Right forelimb (tissue), 1 donor: ENCODE measurements at places on chromosomes 6 and 20.

GRCh38 chr6:84093441-84094435, 60.2 kb downstream of the MRAP2 start:
- no peak for DNase-seq

- no peak for DNase-seq
These were observed 14.8 kb downstream of the BANF2 start for GRCh38 chr20:17714597-17714996.

DNA sequence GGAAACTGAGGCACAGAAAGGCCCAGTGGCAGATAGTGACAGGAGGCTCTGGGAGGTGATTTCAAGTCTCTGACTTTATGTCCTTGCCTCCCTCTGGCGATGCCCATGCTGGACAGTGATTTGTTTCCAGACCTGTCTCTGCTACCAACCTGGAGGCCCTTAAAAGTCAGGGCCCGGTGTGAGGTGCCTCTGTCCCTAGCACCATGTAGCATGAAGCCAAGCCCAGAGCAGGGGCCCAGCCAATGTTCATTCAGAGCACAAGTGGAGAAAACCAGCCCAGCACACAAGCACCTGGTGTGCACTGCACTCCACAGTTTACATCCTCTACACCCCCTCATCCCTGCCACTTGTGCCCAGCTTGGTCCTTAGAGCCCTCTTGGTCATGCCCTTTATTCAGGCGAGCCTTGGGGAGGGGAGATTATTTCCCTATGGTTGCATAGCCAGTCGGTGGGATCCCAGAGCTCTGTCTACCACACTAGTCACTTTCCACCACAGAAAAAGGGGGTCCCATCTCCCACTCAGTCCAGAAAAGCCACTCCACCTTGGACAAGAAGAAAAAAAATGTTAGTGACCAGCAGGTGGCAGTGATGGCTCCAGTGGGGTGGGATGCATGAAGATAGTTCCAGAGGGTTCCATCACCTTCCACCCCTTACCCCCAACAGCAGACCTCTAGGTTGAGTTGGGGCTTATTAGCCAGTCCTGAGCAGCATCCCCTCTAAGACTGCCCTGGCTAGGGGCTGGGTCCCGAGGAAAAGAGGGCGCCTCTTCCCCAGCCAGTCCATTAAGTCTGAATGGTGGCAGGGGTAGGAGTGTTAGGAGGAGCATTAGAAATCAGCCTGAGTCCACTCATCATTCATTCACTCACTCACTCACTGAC, 30.9 kb downstream of the KIAA1755 start:
- DNase-seq = no peak

- DNase-seq = no peak
These were observed 7.6 kb downstream of the SRSF12 start for GRCh38 chr6:89110284-89110683.

DNA sequence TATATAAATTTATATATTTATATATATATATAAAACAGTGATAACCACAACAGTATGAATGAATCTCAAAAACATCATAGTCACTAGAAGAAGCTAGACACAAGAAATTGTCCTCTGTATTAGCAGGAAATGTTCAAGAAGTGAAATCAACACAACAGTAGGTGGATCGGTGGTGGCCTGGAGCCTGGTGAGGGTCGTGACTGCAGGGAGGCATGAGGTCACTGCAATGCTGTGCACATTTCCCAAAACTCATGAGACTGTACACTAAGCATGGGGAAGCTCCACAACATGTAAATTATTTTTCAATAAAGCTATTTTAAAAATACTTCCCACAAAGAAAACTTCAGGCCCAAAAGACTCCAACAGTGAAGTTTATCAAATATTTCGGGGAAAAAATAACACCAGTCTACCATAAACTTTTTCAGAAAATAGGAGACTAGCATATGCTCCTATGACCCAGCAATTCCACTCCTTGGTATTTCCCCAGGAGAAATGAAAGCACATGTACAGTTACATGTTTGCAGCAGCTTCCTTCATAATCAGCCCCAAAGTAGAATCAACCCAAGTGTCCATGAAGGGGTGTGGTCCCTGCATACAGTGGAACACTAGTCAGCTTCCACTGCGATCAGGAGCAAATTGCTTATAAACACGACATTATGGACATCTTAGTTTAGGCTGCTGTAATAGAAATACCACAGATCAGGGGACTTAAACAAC, 144.2 kb downstream of the TBXT start:
- no peak for DNase-seq

GRCh38 chr6:100466410-100467128, 1.8 kb upstream of the SIM1 start:
- DNase-seq = no peak

- no peak for DNase-seq
These were observed 80.0 kb upstream of the ARG1 start for GRCh38 chr6:131492932-131493573.

GRCh38 chr6:16704401-16705045, 56.7 kb downstream of the ATXN1 start:
- no peak for DNase-seq

DNA sequence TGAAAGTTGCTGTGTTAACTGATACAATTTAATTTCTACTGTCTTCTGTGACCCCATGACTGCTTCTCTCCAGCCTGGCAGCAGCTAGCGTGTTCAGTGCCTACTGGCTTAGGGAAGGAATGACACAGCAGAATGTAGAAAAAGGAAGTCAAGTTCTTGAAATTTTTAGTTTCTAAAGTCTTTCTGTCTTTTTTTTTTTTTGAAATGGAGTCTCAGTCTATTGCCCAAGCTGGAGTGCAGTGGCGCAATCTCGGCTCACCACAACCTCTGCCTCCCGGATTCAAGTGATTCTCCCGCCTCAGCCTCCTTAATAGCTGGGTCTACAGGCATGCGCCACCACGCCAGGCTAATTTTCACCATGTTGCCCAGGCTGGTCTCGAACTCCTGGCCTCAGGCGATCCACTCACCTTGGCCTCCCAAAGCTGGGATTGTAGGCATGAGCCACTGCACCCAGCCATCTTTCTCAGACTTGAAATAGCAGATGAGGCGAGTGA, 39.3 kb downstream of the PCNA start:
- DNase-seq = no peak

- no peak for DNase-seq
These were observed 75.8 kb downstream of the PSMG4 start for GRCh38 chr6:3334555-3334954.

DNA sequence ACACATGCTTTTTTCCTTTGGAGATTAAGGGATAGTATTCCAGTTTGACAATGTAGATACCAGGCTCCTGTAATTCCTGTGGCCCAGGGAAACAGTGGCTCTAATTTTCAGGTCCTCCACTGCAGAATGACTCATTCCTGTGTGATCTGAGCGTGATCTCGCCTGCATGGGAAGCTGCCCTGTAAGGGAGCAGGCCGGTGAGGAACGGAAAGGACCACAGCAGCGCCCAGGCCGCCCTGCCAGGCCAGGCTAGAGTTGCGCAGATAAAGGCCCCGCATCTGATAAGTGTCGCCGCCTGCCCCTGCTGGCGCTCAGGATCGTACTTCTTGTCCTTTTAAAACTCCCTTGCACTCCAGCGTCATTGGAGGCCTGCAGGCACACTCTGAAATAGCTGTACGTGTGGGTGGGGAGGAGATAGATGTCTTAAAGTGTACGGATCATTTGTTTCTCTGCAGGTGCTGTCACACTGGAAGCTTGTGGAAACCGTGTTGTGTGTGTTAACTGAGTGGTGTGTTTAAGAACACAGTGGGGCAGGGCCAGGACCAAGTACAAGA, 60.7 kb downstream of the SYNJ2 start:
- no peak for DNase-seq

DNA sequence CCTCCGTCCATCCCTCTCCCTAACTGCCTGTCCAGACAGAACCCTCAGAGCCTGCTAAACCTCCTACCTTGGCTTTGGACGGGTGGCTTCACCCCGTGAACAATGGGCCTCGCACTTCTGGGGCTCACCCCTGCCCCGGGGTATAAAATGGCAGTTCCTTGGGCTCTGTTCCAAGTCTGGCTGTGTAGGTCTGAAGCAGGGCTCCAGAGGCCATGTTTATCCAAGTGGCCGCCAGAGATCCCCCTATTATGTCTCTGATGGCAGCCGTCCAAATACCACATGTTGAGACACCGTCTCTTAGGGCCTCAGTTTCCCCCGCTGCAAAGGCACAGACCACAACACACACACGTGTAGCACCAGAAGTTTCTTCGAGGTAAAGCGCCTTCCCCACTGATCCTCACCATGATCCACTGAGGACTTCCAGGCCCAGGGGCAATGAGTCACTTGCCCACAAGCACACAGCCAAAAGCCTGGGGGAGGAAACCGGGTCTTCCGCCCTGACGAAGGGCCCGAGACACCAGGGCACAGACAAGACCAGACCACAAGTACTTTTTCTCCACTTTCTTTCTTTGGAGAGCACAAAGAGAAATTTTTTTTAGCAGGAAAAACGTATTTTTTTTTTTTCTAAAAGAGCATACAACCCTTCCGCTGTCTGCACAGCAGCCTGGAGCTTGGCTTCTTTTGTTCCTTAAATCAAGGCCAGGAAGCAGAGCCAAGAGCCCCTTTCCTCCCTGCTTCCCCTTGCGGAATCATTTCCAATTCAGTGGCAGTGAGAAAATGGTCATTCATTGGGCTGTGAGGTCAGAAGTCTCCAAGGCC, 11.8 kb downstream of the CPNE5 start:
- DNase-seq = no peak

DNA sequence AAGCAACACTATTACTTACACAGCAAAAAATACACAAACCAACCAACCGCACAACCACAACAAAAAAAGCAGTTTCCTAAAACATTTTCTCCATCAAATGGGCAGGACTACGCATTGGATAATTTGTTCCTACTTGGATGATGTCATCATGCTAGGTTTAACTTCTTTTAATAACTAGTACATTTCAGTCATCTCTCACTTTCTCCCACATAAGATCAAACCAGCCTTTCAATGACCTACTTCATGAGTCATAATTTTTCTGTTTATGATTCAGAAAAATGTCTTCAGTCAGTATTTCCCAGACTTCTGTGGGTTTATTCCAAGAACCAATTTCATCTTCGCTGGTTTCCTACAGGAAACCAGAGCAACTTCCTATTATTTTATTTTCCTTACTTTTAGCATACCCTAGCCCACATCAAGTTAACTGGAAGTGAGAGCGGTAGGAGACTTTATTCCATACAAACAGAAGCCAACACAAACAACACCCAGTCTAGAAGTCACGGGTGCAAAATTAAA, 134.2 kb downstream of the GMDS start:
- DNase-seq = no peak

GRCh38 chr6:156783958-156784357, 6.8 kb downstream of the ARID1B start:
- no peak for DNase-seq

DNA sequence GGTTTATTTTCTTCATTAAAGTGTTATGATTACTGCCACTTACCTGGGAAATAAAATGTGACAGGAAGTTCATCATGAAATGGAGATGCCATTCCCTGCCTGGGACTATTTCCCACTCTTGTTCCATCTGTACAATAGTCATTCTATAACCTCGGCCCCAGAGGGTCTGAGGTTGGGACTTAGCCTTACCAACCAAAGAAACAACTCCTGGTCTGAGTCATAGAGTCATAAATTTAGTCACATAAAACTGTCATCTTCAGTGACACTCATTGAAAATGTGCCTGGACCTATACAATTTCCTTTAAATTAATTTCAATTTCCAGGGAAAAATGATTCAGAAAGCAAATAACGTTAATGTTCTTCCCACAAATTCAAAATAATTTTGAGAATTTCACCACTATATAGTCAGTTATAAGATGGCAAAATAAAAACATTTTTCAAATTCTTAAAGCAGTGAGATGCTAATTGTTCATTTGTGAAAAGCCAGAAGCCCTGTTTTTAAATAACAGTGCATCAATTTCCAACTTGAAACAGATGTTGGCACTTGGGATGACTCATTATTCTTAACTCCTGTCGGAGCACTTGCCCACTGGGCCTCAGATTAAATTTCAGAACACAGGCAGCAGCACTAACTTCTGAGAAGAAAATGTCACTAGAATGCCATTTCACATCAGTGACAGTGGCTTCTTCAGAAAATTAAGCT, 201.2 kb upstream of the SMLR1 start:
- DNase-seq = no peak

GRCh38 chr6:95294043-95294442, 283.3 kb upstream of the MANEA start:
- DNase-seq = no peak

DNA sequence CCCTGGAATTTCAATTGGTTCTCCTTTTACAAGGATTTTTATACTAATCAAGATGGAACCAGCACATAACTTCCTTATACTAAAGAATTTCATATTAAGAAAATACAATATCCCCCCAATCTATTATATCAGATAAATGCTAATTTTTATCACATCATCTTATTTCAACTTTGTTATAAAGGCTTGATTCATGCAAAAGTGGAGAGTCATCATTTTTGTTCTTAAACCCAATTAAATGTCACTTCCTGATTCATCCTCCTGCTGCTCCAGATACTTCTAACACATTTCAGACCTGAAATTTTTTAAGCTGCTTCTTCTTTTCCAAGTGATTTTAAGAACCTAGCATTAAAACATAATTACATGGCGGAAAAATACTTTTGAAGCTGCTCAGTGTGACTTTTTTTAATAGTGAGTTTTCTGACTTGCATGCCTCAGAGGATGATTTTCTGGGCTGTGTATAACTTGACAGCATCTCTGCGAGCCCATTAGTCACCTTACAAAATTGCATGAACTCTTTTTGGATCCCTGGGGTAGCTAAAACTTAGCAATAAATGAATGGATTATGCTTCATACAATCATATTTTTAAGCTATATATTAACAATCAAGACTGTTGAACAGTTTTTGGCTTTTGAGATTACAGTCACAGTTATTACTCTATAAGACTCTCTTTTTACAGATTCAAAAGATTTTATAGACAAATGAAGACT, 134.1 kb downstream of the ELOVL4 start:
- no peak for DNase-seq

GRCh38 chr6:30480536-30481156, 8.7 kb upstream of the HLA-E start:
- no peak for DNase-seq

DNA sequence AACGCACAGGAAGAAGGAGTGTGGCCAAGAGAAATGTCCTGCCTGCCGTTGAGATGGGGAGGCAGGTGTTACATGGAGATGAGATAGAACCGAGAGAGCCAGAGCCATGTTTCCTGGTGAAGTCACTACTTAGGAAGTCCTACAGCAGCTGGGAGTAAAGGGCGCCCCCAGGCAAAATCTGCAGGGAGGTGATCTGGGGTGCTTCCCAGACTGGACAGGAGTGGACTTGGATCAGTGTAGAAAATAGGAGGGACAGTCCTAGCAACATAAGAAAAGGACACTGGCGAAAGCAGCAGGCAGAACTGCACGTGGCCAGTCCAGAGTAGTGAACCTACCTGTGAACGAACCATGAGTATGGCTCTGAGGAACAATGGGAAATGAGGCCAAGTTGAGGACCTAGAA, 85.3 kb downstream of the CD164 start:
- no peak for DNase-seq

GRCh38 chr20:940926-941325, 24.8 kb upstream of the ANGPT4 start:
- DNase-seq = no peak

- no peak for DNase-seq
These were observed 20.7 kb downstream of the NDUFAF4 start for GRCh38 chr6:96876886-96877545.
